ENCODE measurements at places on chromosomes 2 and 18.

- no peak for DNase-seq
Measured at GRCh38 chr2:102190430-102191107, 3.7 kb downstream of the IL1RL2 start.

GRCh38 chr2:173947131-173947530, 18.0 kb downstream of the SP3 start:
- no peak for DNase-seq

DNA sequence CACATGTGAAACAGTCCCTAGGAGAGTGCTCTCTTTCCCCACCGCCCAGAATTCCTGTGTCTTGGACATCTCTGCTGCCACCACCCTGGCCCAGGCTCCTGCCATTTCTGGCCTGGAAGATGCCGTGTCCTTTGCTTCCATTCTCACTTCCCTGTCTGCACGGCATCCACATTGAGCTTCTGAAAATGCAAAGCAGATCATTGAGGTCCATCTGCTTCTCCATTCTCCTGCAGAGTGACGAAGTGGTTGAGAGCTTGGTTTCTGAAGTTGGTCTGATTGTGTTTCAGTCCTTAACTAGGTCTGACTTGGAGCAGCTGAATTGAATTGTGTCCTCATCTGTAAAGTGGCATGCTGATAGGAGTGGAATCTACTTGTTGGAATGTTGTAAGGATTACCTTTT, 98.7 kb upstream of the MGAT5 start:
- DNase-seq = no peak

DNA sequence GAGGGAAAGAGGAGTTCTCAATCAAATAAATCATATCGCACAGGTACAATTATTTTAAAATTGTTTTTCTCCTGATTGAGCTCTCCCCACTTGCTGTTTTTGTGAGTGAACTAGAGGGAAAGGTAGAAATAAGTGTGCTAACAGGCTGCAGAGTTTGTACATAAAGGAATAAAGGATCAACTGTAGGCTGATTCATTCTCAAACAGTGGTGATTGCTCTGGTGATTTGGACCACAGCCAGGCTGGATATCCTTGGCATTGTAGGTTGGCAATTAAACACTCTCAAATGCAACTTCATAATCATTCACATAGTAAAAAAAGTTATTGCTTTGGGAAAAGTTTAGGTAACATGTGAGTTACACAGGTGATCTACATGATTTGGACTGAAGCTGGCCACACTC, 29.8 kb downstream of the LRP1B start:
- no peak for DNase-seq

- DNase-seq = no peak
Measured at GRCh38 chr2:69977186-69977585, 15.8 kb upstream of the ASPRV1 start.

DNA sequence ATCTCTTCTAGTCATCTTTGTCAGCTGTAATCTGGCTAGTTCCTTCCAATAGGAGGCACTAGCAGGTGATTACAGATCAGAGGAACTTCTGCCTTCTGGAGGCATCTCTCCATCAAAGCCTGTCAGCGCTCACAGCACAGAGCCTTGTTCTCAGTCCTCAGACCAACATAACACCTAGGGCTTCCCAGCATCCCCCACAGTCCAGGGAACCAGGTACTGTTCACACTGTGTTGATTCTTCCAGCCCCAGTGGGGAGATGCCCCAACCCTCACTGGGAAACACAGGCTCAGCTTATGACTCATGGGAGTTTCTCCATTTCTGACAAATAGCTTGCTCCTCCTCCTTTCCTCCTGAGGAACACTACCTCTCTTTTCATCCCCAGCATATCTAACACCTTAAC, 601.7 kb downstream of the CBLN2 start:
- DNase-seq = no peak
